Inflammatory macrophage treated with lipopolysaccharide for 4 hours (primary cell): ENCODE measurements at places on chromosomes 7 and 10.
A peak's percentile ranks its signal among the peaks of the same experiment; 100 is the strongest.

GRCh38 chr7:145645135-145645515 is 471.5 kb upstream of the CNTNAP2 start:
- no peak for DNase-seq

DNA sequence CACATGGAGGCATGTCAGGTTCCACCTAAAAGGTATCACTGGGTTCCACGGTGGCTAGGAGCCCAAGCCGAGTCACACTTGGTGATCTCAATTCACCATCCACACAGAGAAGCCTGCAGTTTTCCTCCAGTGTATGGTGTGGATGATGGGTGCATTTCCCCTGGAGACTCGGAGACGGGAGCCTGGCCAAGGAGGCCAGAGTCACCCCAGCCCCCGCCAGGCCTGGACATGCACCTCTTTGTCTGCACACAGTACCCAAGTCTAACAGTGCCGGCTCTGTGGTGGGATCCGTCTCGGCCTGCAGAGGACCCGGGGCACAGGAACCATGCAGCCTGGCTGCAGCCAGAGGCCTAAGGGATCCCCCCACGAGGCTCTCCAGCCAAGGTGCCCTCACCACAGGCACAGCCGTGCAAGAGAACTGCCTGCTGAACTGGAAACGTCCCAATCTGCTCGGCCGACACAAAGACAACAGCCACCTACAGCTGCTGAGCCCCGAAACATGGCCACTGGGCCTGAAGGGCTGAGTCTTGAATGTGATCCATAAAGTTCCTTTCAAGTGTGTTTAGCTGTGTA is 75.2 kb downstream of the DIP2C start:
- no peak for DNase-seq

DNA sequence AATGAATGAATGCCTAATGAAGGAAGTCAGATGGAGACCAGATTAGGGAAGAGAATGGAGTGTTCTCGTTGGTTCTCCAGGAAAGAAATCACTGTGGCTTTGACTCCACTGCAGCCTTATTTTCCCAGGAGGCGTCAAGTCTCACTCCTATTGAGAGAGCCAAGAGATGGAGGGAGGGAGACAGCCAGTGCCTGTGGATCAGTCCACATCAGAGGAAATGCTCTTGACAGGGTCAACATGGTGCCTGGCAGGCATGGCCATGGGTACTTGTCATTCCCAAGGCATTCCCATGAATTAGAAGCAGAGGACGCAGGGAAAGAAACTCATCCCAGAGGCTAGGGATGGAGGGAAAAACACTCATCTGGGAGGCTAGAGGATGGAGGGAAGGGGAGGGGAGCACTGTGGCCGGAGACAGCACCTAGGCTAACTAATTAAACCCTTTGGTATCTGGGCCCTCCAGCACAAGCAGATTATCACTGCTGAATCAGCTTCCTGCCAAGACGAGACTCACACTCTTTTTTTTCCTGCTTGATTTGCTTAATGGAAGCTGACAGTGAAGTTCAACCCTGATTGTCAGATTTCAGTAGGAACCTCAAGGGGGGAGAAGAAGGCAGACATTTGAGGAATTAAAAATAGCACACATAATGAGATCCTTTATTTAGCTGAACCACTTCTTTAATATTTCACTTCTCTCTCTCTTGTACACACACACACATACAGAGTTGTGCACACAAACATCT is 1233.2 kb upstream of the AUTS2 start:
- no peak for DNase-seq

GRCh38 chr10:79299397-79300241 is 47.6 kb upstream of the PPIF start:
- no peak for DNase-seq

- no peak for DNase-seq
Measured at GRCh38 chr7:33854801-33855350, 50.5 kb upstream of the BMPER start.

DNA sequence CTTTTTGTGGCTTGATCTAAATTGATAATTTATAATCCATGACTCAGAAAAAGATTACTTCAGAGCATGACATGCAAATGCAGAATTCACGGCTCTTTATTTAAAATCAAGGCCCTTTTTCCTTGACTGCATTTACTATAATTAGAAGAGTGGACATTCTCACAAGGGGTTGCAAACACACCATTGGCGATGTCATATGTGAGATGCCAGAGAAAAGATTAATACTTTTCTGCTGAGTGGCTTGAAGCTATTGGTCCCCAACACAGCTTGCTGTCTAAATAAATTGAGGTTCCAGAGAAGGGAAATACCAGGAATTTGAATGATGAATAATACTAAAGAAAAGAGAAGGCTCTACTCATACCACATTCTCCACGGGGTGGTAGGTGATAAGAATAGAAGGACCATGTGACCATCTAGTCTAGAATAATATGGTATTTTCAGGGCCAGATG is 78.7 kb upstream of the ARID5B start:
- no peak for DNase-seq

DNA sequence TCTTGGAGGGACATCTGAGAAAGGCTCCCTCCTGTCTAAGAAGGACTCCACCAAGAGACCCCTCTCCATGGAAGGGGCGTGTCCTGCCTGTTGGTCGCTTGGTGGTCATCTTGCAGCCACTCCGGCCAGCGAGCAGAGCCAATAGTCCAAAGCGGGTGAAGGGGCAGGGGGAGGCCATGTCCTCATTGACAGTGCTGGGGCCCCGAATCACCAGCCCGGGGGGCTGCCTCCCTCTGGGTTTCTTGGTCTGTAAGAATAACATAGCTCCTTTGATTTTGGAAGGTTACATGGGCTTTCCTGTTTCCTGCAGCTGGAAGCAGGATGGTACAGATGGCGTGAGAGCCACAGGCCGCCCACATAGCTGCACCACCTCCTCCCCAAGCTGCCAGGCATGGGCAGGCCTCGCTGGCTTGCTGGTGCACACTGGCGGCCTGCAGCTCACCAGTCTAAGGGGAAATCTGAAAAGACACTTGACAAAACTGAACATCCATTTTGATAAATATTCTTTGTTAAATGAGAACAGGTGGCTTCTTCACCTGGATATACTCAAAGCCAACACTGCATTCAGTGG is 105.8 kb downstream of the ARHGAP22 start:
- no peak for DNase-seq

DNA sequence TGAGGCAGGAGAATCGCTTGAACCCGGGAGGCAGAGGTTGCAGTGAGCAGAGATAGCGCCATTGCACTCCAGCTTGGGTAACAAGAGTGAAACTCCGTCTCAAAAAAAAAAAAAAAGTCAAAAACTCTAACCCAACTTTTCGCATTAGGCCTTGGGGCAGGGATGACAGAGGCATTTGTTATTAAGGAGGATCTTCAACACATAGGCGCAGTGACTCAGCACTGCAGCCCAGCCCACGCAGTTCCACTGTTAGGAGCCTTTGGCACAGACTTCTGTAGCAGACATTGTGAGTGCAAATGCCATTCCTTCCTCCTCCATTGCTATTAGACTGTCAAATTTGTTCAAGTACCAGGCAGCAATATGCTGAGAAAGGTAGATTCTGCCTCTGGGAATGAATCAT is 43.1 kb upstream of the KLHL7 start:
- DNase-seq: peak; percentile 48

- no peak for DNase-seq
Measured at GRCh38 chr7:157016352-157017041, 6.0 kb upstream of the MNX1 start.

GRCh38 chr10:51487576-51487975 is 211.8 kb downstream of the CSTF2T start:
- no peak for DNase-seq

GRCh38 chr7:19369182-19369581 is 224.0 kb upstream of the FERD3L start:
- no peak for DNase-seq

DNA sequence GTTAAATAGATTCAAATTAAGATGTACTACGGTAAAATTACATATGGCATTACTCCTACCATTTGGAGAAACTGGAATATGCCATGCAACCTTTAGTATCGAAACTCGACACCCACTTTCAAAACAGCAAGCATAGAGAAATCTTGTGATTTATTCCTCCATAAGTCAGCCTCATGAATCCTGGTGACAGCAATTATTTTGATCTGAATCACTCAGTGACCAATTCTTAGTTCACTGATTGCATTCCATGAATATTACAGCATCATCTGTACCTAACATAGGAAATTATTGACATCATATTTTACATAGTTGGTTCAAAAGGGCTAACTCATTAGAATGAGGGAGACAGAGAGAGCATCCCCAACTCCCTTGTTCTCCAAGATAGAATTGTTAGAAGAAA is 89.6 kb downstream of the CACNB2 start:
- DNase-seq: no peak

GRCh38 chr10:77511498-77512218 is 126.0 kb downstream of the KCNMA1 start:
- no peak for DNase-seq

- DNase-seq: peak; percentile 32
Measured at GRCh38 chr10:102642736-102643335, 1.4 kb upstream of the TRIM8 start.

- no peak for DNase-seq
Measured at GRCh38 chr7:101271021-101271420, 26.1 kb upstream of the FIS1 start.

DNA sequence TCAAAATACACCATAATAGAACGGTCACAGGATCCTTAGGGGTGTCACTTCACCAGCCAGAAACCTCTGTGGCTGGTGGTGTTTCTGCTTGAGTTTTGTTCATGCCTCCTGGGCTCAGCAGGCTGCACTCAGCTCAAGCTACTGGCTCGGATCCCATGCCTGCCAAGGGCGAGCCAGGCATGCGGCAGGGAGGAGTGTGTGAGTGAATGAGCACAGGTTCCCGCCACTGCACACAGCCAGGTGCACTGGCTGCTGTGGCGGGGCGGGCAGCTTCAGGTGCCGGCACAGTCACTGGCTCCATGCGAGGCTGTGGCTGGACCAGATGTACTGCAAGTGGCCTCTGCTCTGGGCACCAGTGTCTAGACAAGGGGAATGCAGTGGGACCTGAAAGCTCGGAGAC is 29.5 kb downstream of the CLDN12 start:
- no peak for DNase-seq

DNA sequence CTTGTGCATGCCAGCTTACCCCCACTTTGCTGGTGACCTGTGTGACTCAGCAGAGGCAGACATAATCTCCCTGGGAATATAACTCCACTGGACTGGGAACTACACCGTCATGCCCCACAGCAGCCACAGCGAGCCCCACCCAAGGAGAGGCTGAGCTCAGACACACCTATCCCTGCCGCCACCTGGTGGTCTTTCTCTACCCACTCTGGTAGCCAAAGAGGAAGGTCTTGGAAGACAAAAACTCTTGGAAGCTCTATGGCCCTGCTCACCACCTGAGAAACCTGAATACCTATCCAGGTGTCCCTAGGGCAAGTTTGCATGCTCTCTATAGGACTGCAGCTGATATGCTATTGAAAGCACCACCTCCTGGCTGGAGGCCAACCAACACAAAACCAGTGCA is 48.1 kb downstream of the MYO3A start:
- DNase-seq: no peak

DNA sequence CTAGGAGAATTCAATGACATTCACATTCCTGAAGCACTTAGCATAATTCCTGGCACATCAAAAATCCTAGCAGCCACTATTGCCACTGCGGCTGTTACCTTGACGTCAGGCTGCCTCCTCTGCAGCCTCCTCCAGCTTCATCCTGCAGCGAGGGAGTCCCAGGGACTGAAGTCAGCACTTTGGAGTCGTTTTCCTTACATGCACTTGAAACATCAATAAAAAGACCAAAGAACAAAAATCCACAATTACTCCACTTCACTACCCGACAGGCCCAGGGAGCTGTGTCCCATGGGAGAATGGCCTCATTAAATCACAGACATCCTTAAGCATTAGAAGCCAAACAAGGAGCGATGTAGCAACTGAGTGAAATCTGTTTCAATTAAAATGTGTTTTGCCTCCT is 48.6 kb upstream of the NANOS1 start:
- no peak for DNase-seq

- DNase-seq: peak; percentile 57
Measured at GRCh38 chr7:130896051-130896881, 162.3 kb upstream of the KLF14 start.

DNA sequence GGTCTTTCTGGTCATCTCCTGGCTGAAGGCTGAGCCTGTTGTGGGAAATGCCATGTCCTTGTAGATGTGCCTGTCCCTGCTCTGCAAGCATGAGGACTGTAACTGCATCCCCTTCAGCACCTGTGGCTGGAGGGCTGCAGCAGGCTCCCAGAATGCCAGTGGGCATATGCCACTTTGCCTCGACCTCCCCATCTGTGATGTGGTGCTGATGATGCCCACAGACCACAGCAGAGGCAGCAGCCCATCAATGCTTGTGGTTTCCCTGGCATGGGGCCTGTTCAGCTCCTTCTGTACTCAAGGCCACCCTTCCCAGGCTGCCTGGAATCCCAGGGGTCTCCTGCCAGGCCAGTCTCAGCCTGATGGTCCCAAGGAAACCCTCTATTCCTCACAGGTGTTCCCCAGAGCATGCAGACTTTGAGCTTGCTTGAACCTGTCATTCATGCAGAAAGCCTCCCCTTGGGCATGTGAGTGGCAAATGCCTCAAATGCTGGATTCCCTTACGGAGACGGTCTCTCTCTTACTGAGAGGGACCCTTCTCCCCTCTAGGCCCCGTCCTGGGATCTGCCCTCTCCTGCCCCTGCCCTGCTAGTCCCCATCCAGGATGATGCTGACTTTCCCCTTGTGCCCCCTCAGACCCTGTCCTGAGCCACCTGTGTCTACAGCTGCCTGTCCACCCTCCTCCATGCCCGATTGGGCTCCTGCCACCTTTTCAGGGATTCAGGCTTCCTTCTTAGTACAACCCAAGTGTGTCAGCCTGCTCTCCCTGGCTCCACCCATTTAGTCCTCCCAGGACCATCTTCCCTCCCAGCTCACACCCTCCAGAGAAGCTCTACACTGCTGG is 50.9 kb upstream of the ANTXRL start:
- no peak for DNase-seq

GRCh38 chr10:88551246-88551645 is 31.9 kb downstream of the RNLS start:
- peak; percentile 69 for DNase-seq

GRCh38 chr10:118800920-118801319 is 46.1 kb upstream of the CACUL1 start:
- peak; percentile 54 for DNase-seq

DNA sequence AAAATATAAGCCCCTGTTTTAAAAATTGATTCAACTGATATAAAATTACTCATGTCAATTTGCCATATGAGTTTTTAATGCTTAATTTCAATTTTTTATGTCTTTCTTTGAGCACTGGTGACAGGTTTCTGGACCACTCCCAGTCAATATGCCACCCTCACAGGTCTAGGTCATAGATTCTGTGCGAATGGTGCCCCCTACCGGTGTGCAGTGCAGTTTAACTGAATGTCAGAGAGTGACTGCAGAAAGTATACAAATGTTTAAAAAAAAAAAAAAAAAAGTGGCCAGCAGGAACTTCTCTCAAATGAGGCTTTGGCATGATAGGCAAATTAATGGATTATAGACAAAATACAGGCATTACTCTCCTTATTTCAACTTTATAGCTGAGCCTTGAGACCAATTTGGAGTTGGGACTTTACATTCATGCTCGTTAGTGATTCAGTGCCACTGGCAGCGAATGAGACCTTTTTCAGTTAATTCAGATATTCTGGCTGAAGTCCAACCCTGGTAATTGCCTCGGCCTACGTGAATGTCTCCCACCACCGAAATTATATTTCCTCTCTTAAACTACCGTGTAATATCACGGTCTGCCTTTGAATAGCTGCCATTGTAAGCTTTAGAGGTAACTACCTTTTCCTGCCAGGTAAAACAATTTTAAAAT is 427.6 kb downstream of the PHTF2 start:
- peak; percentile 8 for DNase-seq

- no peak for DNase-seq
Measured at GRCh38 chr10:8044908-8045725, 9.4 kb upstream of the GATA3 start.
